ENCODE measurements at places on chromosomes 4 and X.

DNA sequence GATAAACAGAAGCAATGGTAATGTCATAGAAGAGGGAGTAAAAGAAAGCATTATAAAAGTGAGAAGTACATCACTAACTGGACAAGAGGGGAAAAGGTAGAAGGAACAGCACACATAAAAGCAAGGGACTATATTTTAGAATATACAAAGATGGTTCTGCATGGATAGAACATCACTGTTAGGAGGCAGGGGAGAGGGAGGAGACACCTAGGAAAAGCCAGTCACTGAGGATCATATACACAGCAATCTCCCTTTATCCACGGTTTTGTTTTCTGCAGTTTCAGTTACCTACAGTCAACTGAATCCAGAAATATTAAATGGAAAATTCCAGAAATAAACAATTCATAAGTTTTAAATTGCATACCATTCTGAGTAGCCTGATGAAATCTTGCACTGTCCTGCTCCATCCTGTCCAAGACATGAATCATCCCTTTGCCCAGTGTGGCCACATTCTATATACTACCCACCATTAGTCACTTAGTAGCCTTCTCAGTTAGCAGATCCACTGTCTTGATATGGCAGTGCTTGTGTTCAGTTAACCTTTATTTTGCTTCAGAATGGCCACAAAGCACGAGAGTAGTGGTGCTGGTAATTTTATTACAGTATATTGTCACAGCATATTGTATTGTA is 74.2 kb downstream of the PPA2 start:
- no peak for DNase-seq

- no peak for DNase-seq
Observed at GRCh38 chr4:100170986-100171385, 19.3 kb downstream of the DDIT4L start.

DNA sequence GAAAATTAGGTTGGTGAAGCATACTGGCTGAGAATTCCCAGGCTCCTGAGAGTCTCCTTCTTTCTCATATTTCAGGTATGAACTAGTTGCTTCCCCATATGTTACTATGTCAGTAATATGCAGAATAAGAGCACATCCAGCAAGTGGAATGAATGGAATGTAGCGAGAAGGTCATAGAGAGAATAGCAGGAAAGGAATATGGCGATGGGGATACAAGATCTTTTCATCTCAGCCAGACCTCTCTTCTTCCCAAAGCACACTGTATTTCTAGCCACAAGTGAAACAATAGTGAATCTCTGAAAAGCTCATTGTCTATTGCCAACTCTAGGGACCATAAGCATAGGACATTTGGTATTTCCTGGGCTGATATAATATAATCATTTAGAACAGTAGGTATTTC is 54.6 kb upstream of the MMAA start:
- no peak for DNase-seq

DNA sequence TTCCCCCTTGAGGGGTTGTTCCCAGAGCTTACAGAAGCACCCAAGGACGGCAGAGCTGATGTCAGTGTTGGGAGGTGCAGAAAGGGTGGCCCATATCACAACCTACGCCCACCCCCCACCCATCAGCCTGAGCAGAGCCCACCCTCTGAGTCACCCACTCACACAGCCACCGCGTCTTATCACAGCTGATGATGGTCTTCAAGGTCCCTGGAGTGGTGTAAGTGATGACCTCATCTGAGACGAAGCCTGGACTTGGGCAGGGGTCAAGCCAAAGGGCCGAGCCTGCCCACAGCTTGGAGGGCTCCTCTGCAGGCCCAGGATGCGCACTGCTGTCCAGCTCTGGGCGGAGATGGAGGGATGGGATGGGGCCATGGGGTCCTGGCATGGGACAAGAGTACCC is 3.0 kb upstream of the HTRA3 start:
- DNase-seq, result no peak
